ENCODE measurements at places on chromosomes 12 and 14. TPM values are rescaled to one million over a fixed set of nuclear protein-coding genes. Genes with fewer than 3 reads are reported as not detected.

INHBC gene
- not detected for polyA plus RNA-seq

HDAC7 gene
- polyA plus RNA-seq: 0.26 TPM

STAC3 gene
- polyA plus RNA-seq: 0.59 TPM

NOVA1 gene
- polyA plus RNA-seq: 80.3 TPM

FGF23 gene
- not detected for polyA plus RNA-seq
